ENCODE measurements at places on chromosomes 1 and 21. TPM values are rescaled to one million over a fixed set of nuclear protein-coding genes. Genes with fewer than 3 reads are reported as not detected.

DNA sequence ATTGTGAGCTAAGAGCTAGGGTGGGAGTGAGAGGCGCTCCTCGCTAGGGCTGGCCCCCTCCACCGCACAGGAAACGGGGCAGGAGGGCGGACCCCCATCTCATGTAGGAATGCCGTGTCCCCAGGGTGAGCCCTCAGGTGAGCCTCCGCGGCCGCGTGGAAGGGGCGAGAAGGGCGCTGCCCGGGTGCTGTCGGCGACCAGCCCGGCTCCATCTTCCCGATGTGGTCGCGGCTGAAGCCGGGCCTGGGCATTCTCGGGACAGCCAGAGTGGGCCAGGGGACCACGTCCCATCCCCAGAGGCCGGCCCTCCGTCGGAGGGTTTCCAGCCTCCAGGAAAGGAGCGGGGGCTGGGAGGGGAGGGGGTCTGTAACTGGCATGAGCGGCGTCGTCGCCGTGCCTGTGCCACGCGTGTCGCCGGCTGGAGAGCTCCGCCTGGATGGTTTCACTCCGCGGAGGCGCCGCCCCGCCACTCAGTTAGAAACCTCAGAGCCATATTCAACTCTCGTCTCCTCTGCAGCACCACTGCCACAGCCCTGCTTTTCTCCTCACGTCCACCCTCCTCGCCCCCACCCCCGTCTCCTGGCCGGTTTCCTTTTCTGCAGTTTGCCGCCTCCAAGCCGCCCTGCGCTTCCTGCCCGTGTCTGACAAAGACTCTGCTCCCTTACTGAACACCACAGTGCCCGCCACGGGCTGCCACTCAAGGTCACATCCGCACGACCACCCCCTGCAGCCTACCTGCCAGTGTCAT lies at the start of gene TMEM269:
Gene TMEM269, plus strand, starts transcription at position 46 of the 748 bp plus-strand sequence. CDS start 4,903 bp downstream, outside the sequence.
- H3K27ac ChIP-seq = no peak within 1 kb of the TSS
- H3K4me3 ChIP-seq = peak within 1 kb of the TSS; percentile 40
- peaks cover 10% of the 10 kb centered on the region for H3K4me1 ChIP-seq
- peaks cover 9% of the 10 kb centered on the region for H3K36me3 ChIP-seq
- no peaks in the 10 kb centered on the region for H3K27me3 ChIP-seq

DNA sequence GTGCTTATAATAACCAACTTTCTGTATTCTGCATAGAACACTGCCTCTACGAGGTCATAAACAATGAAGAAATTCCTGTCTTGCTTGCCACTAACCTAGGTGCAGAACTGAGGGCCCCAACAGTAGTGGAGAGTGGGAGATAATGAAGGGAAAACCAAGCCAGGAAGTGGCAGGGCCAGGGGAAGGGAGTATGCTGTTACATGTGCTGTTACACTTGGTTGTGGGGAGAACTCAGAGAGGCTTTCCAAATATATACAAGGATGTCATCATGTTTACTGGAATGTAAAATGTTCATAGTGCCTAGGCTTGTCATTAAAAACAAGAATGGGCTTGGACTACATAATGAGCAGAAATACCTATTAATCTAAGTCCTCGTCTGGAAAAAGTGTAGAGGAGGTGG lies 31.1 kb downstream of the NHLH2 start:
- no peaks in the 10 kb centered on the region for H3K36me3 ChIP-seq
- no peak overlapping the region for H3K27ac ChIP-seq
- peaks cover 12% of the 10 kb centered on the region for H3K27me3 ChIP-seq
- no peak for DNase-seq

GRCh38 chr1:39080831-39081270 lies 54.7 kb downstream of the NDUFS5 start:
- peaks cover 6% of the 10 kb centered on the region for H3K4me1 ChIP-seq
- H3K27ac ChIP-seq = no peak overlapping the region
- H3K36me3 ChIP-seq = no peaks in the 10 kb centered on the region
- peaks cover 34% of the 10 kb centered on the region for H3K27me3 ChIP-seq
- DNase-seq = no peak

DNA sequence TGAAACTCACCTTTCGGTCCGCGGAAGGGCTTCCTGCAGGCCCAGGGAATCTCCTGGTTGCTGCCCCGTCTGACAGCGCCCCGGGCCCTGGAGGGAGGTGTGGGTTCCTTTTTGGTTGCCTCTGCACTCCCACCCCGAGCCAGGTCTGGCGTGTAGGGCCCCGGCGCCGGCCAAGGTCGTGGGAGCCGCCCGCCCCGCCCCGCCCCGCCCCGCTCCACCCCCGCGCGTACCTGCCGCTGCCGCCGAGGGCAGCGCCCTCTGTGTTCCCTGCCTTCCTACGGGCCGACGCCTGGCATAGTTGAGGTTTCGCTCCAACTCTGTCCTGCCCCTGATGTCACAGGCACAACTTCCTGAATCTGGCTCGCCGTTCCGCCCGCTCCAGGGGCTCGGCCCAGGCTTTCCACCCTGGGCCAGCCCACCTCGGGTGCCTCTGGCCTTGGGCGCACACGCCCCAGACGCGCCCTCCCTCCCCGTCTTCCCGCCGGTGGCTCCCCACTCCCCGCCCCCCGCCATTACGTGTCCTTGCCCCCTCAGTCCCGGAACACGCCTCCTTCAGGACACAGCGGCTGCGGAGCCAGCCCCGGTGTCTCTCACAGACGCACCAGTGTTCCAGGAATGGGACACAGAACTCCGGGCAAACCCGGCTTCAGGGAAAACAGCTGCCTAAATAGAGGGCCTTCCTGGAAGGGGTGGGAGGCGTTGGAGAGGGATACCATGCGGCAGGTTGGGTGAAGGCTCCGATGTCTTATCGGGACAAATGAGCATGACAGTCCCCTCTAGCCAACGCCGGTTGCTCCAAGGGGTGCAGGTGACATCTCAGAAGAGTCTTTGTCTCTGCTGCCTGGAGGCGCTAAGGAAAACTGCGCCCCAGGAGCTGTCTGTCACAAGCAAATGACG lies at the start of gene KIAA0040:
Gene KIAA0040, minus strand, starts transcription at position 147 of the 897 bp plus-strand sequence. CDS start 31,763 bp downstream, outside the sequence.
- H3K4me1 ChIP-seq = peaks cover 48% of the 10 kb centered on the region
- H3K27me3 ChIP-seq = no peaks in the 10 kb centered on the region
- peak; percentile 71 for DNase-seq

Gene INKA2
- 2.3 TPM for total RNA-seq

Gene FAM177B
- total RNA-seq = not detected

Measured in activated CD4-positive, alpha-beta memory T cell treated with anti-CD3 and anti-CD28 coated beads for 36 hours (primary cell).